ENCODE measurements at places on chromosomes 4 and X. TPM values are rescaled to one million over a fixed set of nuclear protein-coding genes. Genes with fewer than 3 reads are reported as not detected.
A peak's percentile ranks its signal among the peaks of the same experiment; 100 is the strongest.

The ANOS1 gene
- polyA plus RNA-seq: 41.3 TPM

The LNX1 gene
- 4.1 TPM for polyA plus RNA-seq

The P2RY4 gene
- polyA plus RNA-seq: 0.33 TPM

The GSX2 gene
- not detected for polyA plus RNA-seq

The ADH1C gene
- 4.1 TPM for polyA plus RNA-seq

The LAGE3 gene
- 9.0 TPM for polyA plus RNA-seq

The ADH1A gene
- polyA plus RNA-seq: 0.49 TPM

The NLGN4X gene
- 3.5 TPM for polyA plus RNA-seq

The FRMD7 gene
- polyA plus RNA-seq: 0.83 TPM

The CYLC1 gene
- polyA plus RNA-seq: not detected

The REPS2 gene
- 12.3 TPM for polyA plus RNA-seq

The AVPR2 gene
- 1.1 TPM for polyA plus RNA-seq

The EFHC2 gene
- polyA plus RNA-seq: 0.25 TPM

The DYNLT3 gene
- polyA plus RNA-seq: 9.4 TPM

The TLR6 gene
- 0.78 TPM for polyA plus RNA-seq

The IBSP gene
- polyA plus RNA-seq: not detected

The ATP1B4 gene
- polyA plus RNA-seq: 376 TPM

The LRCH2 gene
- 5.4 TPM for polyA plus RNA-seq

- DNase-seq: peak; percentile 21
These were observed 174.5 kb downstream of the NKX6-1 start for GRCh38 chr4:84324303-84325245.

DNA sequence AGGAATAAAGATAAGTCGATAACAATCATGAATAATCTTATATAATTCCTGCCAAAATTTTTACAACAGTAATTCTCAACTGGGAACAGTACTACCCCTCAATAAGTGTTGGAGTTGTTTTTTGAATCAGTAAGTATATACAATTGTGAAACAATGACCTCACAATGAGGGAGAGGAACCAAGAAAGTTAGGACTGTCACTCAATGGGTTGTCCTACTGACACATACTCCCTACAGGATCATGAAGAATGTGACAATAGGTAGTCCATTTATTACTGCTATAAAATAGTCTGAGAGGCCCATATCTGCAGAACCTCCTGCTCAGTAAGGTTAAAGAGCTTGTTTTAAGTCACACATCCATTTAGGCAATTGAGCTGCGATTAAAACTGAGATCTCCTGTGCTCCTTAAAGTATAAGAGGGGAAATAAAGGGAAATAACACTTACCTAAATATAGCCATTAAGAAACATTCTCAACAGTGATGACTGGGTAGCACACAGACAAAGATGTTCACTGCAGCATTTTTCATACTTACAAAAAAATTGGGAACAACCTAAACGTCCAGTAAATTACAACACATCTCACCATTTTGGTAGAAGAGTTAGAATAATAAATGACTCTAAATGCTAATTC is 26.2 kb downstream of the FBXW7 start:
- no peak for DNase-seq

- DNase-seq: peak; percentile 19
These were observed 6.7 kb downstream of the RTL8B start for GRCh38 chrX:135015523-135016245.

DNA sequence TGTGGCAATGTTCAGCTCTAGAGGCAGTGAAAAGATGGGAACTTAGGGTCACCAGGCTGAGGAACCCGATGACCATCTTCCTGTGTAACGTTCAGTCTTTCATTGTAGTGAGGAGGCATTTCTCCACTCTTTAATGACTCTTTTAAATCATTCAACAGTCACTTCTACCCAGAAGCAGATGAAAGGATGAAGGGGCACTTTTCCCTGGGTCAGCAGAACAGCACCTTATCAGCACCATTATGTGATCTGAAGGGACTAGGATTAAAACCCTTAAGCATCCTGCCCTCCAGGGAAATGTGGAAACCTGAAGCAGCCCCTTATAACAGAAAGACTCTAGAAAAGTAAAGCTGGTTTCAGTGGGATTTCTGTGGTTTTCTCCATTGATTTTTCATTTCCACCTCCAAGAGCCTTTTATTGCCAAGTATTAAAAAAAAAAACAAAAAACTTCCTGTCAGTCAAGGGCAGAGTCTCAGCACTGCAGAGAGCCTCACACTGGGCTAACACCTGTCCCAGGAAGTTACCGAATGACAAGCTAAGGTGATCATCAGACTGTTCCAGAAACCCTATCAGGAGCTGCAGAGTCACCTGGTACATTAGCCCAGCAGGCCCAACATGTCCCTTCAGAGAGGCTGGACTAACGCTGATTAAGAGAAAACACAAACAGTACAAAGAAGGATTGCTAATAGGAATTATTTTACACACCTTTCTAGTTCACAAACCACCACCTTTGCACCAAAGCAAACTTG is 185.9 kb downstream of the SHROOM3 start:
- DNase-seq: no peak

GRCh38 chr4:165813606-165814005 is 59.4 kb upstream of the TLL1 start:
- no peak for DNase-seq

DNA sequence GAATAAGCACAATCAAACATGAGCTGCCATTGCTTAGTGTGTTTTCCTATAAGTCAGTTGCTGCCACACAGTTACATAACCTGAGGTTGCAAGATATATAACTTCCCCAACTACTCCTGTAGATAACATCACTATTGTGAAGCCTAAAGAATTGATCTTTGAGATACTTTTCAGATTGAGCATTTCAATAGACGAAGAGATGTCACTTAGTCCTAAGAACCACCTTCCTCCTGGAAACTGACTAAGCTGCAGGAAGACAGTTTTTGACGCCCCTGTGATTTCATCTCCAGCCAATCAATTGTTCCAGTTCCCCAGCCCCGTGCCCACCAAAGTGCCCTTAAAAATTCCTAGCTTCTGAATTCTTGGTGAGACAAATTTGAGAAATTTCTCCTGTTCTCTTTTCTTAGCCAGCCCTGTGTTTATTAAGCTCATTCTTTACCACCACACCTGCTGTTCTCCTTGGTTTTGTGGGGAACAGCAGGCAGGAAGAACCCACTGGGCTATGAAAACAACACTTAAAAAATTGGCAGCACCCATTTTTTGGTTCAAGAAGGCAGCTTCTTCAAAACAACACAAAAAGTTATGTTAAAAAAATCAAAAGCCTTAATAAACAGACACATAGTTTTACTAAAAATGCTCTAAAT is 317.1 kb upstream of the PABPC4L start:
- DNase-seq: no peak

- DNase-seq: peak; percentile 73
These were observed 580.3 kb upstream of the ZFP42 start for GRCh38 chr4:187415231-187415630.

DNA sequence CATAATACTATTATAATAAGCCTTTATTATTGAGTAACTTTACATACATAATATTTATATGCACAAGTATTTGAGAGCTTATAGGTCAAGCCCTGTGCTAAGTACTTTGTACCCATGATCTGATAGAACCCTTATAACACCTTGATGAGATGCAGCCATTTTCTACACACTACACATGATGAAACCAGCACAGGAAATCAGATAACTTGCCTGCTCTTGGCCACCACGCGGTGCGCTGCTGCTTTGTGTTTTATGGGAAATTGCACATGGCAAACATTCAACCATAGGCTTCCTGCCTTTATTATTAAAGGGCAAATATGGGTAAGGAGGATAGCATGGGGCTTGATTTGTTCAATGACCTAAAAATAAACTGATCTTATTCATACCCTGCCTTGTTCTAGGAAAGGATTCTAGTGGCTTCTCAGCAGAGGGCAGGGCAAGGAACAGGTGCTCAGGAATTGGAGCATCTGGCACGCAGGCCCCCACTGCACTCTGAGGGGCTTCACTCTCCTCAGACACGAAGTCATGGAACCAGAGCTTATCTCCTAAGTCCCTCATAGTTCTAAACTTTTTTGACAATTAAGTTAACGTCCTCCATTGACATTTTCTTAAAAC is 31.6 kb upstream of the NAP1L5 start:
- no peak for DNase-seq

DNA sequence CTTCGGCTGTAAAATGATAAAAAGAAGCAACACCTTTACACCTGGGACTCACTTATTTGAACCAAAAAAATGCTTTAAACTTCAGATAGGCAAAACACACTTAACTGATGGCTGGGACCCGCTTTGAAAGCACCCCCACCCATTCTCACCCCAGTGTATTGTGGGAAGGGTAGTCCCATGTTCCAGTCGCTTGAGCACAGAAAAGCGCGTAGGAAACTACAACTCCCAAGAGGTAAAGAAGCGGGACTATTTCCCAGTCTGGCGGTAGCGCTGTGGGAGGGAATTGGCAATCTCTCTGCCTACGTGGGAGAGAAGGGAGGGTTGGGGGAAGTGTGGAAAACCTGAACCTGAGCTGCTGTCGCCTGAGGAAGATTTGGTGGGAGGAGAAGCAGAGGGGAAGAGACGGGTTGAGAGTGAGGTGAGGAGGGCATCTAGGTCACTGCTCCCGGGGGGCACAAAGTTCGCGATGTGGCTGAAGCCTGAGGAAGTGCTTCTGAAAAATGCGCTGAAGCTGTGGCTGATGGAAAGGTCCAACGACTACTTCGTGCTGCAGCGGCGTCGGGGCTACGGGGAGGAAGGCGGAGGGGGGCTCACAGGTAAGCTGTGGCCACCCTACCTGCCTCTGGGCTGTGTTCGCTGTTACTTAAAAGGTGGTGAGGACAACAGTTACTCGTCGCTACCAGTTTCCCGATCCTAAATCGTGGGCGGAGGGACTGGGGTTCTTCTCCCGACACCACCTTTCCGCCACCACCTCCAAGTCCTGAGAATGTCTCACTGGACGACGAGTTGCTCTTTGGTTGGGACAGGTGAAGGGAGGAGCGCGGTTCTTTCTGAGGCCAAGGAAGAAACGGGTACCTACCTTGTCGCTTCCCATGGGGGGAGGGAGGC is at the start of gene TBC1D8B:
TSS of gene TBC1D8B (plus strand) at position 286 of the 888 bp plus-strand sequence. CDS start at position 467, 181 bp downstream.
- DNase-seq: peak; percentile 95

GRCh38 chr4:53693909-53694308 is 102.6 kb upstream of the LNX1 start:
- DNase-seq: no peak

DNA sequence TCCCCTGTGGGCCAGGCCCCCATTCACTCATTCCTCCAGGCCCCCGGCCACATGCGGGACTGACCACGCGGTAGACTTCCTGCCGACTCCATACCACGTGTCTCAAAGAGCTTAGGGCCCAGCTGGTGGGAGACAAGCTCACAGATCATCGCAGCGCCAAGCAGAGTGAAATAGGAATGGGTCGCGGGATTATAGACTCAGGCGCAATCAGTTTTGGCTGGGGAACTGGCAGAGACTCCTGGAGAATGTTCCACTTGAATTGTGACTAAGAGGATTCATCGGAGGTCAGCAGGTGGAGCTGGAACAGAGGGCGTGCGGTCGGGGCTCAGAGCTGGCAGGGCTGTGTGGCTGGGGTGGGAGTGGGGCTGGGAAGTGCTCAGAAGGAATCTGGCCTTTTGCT is 15.6 kb downstream of the ATP2B3 start:
- DNase-seq: peak; percentile 53

GRCh38 chr4:7398104-7398423 is 36.7 kb downstream of the PSAPL1 start:
- peak; percentile 72 for DNase-seq

- no peak for DNase-seq
These were observed 1.5 kb upstream of the DCAF12L2 start for GRCh38 chrX:126167560-126167959.

DNA sequence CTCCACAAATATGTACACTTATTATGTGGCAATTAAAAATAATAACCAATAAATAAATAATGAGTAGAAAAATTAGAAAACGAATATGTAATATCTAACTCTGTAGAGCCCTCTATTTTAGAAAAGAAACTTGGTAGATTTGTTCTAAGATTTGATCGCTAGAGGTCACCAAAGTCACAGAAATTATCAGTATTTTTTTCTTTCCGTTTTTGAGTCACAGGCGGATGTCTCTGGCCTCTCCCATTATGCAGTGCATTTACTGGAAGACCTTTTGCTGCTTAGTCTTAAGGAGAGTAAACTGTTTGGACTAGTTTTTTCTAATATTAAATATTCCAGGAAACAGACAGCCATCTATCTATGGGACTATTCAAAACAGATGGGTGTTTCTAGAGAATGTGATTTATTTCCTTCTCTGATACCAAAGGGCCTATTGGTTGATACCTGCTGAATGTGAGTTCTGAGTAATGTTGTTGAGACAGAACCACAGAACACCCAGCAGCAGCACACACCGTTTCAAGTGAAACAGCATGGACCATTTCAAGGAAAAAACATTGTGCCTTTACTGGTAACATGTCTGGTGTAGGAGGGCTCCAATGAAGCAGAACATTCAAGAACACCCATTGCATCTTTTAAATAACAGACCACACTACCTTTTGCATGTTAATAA is 34.0 kb upstream of the GYPA start:
- peak; percentile 65 for DNase-seq

DNA sequence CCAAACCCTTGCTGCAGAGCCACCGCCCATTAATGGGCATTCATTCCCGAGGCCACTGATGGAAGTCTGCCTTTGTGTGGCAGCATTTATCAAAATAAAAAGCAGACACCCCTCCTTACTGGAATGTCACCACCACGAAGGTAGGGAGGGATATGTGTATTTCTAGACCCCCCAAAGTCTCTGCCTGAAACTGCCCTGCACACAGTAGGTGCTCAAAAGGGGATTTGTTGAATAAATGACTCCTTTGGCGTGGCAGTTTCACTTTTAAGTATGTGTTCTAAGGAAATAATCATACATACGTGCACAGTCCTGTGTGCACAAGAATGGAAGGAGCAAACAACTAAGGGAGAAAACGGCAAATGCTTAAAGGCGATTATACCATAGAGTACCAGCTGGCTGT is 23.6 kb upstream of the GLOD5 start:
- no peak for DNase-seq

DNA sequence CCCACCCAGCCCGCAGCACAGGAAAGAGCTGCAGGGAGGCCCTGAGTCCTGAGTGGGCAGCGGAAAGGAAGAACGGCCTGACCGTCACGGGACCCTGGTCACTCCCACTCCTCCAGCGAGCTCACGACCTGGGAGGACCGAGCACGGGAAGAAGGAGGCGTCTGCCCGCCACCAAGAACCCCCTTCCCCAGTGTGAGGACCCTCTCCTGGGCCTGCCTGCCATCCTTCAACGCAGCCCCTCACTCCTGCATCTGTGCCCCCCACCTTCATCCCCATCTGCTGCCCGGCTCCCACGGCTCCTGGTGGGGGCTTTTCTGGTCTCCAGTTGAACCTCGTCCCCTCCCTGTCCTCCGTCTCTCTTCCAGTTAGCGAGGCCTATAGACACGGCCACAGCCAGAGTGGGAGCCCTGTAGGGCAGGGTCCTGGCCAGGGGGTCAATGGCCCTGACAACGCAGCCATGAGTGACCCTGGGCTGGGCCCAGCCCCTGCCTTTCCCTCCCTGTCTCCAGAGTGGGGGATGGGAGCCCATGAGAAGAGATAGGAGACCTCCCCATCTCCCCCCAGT is 41.3 kb upstream of the MXD4 start:
- DNase-seq: no peak

GRCh38 chr4:176782794-176783193 is 9.9 kb downstream of the VEGFC start:
- DNase-seq: peak; percentile 43

- no peak for DNase-seq
These were observed 355.8 kb upstream of the BOD1L1 start for GRCh38 chr4:13983189-13983790.

- no peak for DNase-seq
These were observed 15.6 kb upstream of the ASMTL start for GRCh38 chrX:1468250-1468772.

All from muscle of back (tissue), 13 donors.